ENCODE measurements at places on chromosomes 2 and 18.

- DNase-seq, result no peak
These were observed 260.6 kb downstream of the TWIST2 start for GRCh38 chr2:239108459-239108858.

- no peak for DNase-seq
These were observed 73.0 kb upstream of the RAB12 start for GRCh38 chr18:8536231-8536630.

GRCh38 chr18:24930478-24930877, 421.5 kb downstream of the ZNF521 start:
- DNase-seq, result no peak

DNA sequence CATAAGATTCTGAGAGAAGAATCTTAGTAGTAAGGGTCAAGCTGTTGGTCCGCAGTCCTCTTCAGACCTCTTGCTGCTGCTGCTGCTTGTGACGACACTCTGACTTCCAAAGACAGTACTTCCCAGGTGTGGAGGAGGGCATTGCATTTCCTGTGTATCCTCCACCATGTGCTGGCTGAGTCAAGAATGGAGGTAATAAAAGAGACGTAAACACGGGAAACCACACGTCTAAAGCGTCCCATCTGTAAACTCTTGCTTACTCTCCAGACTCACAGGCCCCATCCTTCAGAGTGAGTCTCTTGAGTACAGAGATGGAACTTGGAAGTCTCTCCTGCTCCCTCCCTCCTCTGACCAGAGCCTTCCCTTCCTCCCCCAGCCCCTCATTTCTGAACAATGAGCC, 25.6 kb downstream of the KLHL29 start:
- no peak for DNase-seq

- DNase-seq, result no peak
These were observed 367.8 kb upstream of the ID2 start for GRCh38 chr2:8314063-8314462.

- DNase-seq, result no peak
These were observed 7.7 kb downstream of the KIF1A start for GRCh38 chr2:240812301-240812680.

- no peak for DNase-seq
These were observed 45.9 kb downstream of the WIPF1 start for GRCh38 chr2:174551697-174552096.

All from stimulated activated CD4-positive, alpha-beta T cell treated with anti-CD3 and anti-CD28 coated beads, Interleukin-12 subunit alpha, Interleukin-12 subunit beta, amount 100 ng/mL, for 48 hours (primary cell).